ENCODE measurements at places on chromosomes 13 and 19.

DNA sequence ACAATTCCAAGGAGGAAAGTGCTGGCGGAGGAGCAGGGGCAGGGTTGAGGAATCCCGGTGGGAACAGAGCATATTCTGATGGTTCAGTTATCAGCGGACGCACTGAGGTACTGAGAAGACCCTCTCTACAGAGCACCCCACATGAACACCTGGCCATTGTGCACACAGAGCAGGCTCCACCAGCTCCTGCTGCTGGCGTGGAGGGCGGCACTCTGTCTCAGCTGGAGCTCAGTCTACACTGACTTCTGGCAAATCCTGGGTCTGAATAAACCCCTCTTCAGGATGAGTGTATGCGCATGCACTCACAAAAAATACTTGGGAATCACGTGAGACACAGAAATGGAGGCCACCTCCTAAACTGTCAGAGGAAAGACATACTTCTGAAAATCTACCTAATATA, 114.4 kb upstream of the IRS2 start:
- DNase-seq = no peak

- no peak for DNase-seq
Measured at GRCh38 chr19:36876993-36877938, 26.6 kb downstream of the ZNF345 start.

- no peak for DNase-seq
Measured at GRCh38 chr13:45184693-45185092, 16.2 kb downstream of the KCTD4 start.

DNA sequence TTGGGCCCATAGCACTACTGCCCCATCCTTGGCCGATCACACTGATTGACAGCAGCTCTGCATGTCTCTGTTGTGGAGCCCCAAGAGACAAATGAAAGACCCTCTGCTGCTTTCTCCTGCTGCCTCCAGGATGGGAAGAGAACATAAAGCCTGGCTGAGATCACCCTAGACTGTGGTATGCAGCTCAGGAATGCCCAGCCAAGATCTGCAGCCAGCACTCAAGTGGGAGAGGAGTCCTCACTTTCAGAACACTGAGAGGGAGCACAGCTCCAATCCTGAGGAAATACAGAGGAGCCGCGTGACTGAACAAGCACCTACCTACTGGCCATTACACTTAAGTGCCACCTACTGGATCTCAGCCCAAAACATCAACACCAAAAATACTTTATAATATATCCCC, 203.0 kb downstream of the POSTN start:
- DNase-seq = no peak

DNA sequence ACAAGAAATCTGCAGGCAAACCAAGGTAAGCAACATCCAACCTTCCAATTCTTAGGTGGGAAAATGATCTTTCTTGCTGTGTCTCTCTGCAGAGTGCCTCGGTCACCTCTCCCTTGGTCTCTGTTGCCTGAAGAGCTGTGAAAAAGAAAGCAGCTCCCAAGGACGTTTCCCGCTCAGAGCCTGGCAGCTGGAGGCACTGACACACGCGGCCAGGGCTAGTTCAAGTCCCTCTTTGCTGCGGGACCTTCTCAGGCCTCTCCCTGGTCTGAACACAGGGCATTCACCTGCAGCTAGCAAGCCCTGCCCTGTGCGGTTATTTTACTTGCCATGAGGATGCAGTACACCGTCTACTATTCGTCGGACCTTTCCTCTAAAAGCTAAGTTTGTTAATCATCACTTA, 3.8 kb downstream of the MED26 start:
- DNase-seq = no peak

- DNase-seq = no peak
Measured at GRCh38 chr19:19463348-19464117, 51.8 kb downstream of the TSSK6 start.

GRCh38 chr19:45476304-45476703, 8.5 kb downstream of the FOSB start:
- DNase-seq = no peak

DNA sequence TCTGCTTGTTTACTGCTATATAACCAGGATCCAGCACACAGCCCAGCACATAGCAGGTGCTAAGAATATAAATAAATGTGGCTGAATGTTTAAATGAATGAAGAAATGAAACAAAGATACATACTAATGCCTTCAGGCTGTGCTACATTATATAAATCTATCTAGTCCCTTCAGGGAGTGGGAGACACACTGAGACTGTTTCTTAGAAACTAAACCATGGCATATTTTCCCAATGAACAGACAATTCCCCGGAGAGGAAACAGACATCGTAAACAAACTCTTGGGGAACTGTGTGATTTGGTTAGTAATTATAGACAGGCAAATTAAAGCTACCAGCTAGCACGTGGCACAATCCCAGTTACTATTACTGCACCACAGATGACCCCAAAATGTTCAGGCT, 9.7 kb upstream of the FEM1A start:
- no peak for DNase-seq

DNA sequence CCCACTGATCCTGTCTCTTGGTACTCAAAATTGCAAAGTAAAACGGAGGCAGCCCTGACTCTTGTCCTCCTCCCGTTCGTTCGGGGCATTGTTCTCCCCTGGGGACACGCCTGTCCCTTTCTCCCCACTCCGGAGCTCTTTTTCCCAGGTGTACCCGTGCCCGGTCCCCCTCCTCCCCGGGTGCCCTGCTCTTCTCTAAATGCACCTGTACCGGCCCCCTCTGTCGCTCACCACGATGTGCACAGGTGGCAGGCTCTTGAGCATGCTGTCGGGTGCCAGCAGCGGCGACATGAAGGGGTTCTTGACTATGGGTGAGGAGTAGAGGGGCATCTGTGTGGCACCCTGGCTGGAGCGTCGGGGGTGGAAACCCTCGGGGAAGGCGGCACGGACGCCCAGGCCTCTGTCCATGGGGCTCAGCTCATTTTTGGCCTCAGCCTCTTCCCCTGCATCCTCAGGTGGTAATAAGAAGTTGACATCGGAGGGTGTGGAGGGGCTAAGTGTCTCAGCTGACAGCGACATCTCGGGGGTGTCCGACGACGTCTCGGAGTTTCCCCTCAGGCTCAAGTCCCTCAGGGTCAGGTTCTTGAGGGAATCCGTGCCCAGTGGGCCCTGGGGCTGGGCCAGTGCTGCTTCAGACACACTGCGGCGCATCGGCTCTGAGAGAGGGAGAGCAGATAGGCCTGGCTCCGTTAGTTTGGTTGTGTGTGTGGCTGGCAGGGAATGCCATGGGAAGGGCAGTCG, 12.4 kb upstream of the CNFN start:
- no peak for DNase-seq

- no peak for DNase-seq
Measured at GRCh38 chr19:4763021-4763420, 28.5 kb upstream of the FEM1A start.

DNA sequence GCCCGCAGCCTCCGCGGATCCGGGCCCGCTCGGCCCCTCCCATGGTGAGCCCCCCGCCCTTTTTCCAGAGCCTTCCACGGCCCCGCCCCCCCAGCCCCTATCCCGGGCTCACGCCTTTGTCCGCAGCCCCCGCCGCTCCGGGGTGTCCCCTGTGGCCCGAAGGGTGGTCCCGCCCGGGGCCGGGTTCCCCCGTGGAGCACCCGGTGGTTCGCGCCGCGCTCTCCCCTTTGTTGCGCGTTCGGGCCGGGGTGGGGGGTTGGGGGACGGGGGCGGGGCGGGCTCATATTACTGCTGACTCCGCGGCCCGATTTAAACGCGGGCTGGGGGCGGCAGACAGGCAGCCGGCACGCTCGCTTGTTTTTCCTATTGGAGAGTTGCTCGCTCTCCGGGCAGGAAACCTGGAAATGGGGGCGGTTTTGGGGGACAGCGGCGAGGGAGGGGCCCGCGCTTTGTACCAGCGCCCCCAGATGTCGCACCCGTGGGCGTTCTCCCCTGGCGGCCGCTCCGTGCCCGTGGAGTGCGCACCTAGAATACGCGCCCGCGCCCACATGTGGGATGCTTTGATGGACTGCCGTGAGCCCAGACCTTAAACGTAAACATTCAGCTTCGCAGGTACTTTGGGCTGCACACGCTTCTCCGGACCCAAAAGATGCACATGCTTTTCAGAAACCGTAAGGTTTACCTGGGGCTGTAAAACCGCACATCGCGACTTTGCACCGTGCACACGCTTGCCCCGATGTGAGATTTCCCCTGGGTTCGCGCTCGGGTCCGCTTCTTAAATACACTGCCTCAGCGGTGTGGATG, 699 bp downstream of the PTOV1 start:
- DNase-seq = peak; percentile 64

GRCh38 chr13:78662467-78662866, 3.5 kb upstream of the OBI1 start:
- no peak for DNase-seq

DNA sequence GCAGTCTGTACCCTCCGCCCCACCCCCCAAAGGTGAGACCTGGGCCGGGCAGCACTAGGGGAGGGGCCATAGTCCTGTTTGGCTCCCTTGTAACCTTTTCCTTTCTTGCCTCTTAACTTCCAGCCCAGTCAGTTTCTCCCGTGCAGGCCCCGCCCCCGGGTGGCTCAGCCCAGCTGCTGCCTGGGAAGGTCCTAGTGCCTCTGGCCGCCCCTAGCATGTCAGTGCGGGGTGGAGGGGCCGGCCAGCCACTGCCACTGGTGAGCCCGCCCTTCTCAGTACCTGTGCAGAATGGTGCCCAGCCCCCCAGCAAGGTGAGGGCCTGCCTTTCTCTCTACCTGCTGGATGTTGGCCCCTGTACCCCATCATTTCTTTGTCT, 10.5 kb upstream of the PRR19 start:
- DNase-seq = no peak

DNA sequence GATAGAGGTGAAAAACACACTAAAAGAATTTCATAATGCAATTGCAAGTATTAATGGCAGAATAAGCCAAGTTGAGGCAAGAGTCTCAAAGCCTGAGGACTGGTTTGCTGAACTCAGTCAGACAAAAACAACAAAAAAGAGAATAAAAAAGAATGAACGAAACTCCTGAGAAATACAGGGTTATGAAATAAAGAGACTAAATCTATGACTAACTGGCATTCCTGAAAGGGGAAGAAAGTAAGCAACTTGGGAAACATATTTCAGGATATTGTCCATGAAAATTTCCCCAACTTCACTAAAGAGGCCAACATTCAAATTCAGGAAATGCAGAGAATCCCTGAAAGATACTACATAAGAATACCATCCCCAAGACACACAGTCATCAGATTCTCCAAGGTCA, 47.8 kb downstream of the UBL3 start:
- DNase-seq = no peak

DNA sequence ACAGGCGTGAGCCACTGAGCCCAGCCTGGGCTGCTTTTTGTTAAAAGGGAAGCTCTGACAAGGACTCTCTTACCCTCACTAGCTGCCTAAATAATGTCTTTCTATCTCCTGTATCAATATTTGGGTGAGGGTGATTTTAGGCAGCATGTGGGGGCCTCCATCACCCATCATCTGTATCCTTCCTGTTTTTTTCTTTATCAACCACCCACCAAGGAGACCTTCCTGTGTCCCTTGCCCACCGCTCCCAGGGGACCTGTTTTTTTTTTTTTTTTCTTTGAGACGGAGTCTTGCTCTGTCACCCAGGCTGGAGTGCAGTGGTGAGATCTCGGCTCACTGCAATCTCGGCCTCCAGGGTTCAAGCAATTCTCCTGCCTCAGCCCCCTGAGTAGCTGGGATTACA, 5.4 kb upstream of the NDUFB7 start:
- DNase-seq = no peak

DNA sequence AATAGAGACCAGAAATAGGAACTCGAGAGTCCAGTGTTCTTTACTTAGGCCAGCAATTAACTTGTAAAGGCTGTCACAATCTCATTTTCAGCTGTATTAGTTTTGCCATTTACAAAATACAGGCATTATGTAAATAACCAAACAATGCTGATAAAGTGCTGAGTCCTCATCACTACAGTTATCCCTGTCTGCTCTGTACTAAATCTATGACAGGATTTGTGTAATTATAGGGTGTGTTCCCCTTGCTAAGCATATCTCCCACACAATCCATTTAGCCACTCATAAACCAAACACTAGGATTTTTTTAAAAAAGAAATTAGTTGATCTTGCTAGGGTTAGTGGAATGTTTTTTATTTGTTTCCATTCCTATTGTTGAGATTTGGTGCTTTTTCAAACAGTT, 23.2 kb downstream of the PDX1 start:
- DNase-seq = no peak
